ENCODE measurements at places on chromosomes 2 and 18.

GRCh38 chr18:25669741-25670140, 317.8 kb upstream of the ZNF521 start:
- no peak for DNase-seq

DNA sequence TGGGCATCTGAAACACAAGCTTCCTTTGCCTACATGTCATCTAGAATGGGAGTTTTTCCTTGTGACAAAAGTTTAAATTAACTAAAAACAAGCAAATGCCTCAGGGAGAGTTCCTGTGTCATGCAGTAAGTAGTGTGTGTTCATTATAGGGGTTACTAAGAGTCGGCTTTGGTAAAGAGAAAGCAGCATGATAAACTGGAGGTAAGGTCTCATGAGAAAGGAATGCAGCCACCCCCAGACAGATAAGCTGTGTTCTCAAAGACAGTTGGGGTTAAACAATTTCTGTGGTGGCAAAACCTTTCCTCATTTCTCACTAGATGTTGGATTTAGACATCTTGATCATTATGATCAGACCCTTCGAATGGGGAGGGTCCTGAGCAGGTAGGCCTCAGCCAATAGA, 129.7 kb downstream of the MAP4K4 start:
- no peak for DNase-seq

DNA sequence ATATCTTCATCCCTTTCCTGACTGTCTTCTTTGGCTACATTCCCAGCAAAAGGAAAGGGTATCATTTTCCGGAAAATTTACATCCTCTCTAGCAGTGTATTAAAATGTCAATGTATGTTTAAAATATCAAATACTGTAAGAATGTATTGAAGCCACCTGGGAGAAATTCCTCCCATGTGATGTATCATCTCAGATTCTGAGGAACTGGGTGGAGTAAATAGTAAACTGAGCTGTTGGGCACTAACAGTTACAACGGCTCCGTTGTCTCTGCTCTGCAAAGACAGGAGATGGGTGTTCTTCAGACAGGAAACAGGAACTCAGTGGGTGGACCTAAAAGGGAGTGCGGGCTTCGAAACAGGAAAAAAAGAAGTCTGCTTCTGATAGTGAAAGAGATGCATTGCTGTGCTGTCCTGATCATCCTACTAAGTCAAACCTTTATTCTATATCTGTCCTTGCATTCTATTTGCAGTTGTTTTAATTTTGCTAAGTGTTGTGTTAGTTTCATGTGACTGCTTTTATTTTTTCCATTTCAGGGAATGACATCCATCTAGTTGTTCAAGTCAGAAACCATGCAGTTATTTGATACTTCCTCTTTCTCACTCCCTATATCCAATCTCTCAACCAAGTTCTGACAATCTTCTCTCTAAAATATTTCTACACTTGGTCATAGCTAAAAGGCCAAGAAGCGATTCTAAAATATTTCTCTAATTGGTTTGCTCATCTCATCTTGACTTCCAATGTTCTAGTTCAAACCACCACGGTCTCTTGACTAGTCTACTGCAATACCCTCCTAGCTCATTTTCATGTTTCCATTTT, 19.4 kb downstream of the DOK1 start:
- DNase-seq = no peak

GRCh38 chr2:206212673-206213513, 53.2 kb downstream of the EEF1B2 start:
- DNase-seq = no peak

DNA sequence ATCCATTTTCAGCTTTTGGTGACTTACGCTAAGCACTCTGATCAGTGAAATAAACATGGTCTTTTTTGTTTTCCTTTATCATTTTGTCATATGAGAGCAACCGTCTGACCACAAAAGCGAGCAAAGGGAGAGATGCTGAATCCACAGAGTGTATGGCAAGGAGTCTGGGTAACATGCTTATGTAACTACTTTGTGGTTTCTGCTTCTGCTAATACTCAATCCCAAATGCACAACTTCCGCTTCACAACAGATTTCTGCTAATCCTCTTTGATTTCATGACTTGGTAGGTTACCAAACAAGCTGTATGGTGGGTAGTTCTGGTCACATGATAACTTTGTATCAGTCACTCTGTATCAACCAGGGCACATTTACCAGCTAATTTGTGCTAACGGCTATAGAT, 908.4 kb upstream of the CRIM1 start:
- no peak for DNase-seq

- DNase-seq = no peak
These were observed 162.2 kb downstream of the LRRC30 start for GRCh38 chr18:7393080-7393479.

GRCh38 chr2:241561832-241562231, 3.3 kb downstream of the BOK start:
- DNase-seq = no peak

DNA sequence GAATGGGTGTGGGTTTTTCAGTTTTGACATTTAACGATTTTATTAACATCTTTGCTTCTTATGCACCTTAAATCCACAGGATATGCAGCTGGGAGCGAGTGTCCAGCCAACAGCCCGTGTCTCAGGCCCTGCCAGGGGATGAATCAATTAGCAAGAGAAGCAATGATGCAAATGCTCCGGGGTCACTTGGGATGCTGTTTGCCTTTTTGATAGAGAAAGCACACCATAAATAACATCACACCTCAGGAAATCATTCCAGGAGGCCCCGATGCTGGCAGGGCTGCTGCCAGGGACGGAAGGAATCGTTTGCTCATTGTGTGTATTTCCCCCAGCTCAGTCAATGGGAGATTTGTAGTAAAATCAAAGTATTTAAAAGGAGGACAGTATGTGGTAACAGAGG, 394.0 kb upstream of the HNRNPA3 start:
- no peak for DNase-seq

DNA sequence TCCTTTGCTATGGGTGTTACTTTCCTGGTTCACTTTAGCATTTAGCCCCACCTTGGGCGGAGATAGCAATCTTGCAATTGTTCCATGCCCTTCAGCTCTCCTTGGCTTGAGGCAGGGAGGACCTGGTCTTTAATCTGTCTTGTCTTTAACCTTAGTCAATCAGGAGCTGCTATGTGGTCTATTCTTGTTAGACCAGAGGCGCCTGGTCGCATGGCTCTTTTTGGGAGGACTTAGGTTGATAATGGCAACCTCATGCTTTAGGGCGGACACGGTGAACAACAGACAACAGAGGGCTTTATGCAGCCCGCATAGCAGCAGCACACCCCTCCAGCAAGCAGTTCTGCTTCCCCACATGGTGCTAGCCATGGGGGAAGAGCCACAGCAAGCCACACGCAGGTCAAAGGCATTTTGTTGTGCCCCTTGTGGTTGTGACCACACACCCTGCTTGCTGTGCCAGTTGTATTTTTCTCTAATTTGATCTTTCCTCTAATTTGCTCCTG, 17.7 kb upstream of the ZDBF2 start:
- no peak for DNase-seq

GRCh38 chr2:42819160-42819559, 26.8 kb upstream of the HAAO start:
- DNase-seq = no peak

GRCh38 chr18:68543344-68543743, 171.6 kb downstream of the TMX3 start:
- no peak for DNase-seq

DNA sequence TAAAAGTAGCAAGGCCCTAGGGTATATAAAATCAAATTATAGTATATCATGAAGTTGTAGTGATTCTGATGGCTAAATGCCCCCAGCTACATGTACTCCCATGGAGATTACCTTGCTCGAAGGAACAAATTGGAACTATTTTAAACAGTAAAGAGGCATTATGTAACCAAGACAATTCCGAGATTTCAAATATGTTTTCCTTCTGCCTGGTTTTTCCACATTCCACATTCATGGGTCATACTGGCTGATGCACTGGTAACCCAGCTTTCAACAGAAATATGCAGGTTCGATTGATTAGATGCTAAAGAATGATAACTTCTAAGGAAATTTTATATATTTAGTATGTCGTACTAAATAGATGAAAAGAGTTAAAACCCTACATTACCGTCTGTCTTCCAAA, 62.3 kb upstream of the MGAT4A start:
- no peak for DNase-seq

- no peak for DNase-seq
These were observed 94.5 kb upstream of the UPP2 start for GRCh38 chr2:158006961-158007719.

GRCh38 chr18:57764995-57765394, 38.1 kb downstream of the ATP8B1 start:
- no peak for DNase-seq

DNA sequence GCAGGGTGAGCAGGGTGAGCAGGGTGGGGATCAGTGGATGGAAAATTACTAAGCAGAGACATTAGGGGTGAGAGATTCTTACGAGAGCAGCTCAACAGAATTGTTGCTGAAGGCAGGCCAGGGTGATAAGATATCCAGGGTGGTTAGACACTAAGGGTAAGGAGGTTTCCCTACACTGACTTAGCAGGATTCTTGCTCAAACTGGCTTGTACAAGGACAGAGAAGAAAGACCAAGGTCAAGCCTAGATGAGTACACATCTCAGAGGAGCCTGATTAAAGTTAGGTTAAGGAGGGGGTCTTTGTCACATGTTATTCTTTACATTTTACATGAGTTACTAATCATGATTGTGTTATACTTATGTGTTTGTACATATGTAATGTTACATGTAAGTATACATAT, 262.8 kb upstream of the FANCL start:
- no peak for DNase-seq

- DNase-seq = no peak
These were observed 282.7 kb upstream of the STON1 start for GRCh38 chr2:48247206-48247605.

- DNase-seq = no peak
These were observed 127.4 kb upstream of the AQP4 start for GRCh38 chr18:26992926-26993325.

DNA sequence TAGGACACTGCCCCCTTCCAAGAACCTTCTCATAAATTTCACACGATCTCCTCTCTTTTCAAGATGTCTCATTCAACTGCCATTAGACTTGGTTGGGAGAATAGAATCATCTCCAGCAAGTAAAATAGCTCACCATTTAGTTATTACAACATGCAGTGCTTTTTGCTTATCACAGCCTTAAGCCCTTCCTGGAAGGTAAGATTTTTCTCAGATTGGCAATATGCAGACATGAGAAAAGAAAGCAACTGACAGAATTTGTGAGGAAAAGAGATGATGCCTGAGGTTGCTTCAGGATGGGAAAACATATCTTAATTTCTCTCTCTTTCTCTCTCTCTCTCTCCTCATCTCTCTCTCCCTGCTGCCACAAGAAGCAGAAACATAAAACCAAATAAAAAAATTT, 855.1 kb upstream of the ACVR2A start:
- no peak for DNase-seq

DNA sequence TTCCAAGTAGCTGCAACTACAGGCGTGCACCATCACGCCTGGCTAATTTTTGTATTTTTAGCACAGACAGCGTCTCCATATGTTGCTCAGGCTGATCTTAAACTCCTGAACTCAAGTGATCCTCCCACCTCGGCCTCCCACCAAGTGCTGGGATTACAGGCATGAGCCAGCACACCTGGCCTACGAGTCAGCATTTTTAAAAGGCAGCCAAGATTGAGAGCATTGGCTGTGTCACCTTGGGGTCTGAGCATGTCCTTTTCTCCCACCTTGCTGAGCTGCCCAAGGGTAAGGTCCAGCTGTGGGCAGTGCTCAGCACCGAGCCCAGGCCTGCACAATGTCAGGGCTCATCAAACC, 142.8 kb upstream of the LMAN1 start:
- DNase-seq = no peak

GRCh38 chr2:125656190-125656589, 999.8 kb upstream of the GYPC start:
- DNase-seq = no peak

DNA sequence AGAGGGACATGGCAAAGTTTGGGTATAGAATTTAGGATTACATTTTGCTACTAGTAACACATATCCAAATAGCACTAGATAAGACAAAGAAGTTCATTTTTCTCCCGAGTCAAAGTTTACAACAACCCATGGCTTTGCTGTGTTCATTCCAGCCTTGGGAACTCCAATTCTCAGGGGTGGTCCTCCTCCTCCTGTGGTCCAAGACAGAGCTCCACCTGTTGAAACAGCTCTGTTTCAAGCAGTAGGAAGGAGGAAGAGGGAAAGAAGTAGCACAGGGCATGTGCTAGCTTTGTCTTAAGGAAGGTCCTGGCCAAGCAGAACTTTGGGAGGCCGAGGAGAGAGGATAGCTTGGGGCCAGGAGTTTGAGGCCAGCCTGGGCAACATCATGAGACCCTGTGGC, 113.8 kb upstream of the SIX2 start:
- DNase-seq = no peak

DNA sequence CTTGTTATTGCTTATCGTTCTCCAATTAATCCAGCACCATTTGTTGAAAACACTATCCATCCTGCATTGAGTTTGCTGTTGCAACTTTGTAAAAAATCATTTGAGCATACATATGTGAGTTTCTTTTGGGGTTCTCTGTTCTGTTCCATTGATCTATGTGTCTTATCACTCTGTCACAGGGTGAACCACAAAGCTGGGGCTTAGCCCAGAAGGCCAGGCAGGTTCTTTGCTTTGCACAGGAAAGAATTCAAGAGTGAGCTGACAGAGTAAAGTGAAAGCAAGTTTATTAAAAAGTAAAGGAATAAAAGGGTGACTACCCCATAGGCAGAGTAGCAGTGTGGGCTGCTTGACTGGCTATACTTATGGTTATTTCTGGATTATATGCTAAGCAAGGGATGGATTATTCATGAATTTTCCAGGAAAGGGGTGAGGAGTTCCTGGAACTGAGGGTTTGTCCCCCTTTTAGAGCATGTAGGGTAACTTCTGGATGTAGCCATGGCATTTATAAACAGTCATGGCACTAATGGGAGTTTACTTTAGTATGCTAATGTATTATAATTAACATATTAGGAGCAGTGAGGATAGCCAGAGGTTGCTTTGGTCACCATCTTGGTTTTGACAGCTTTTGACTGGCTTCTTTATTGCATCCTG, 46.8 kb downstream of the RNF138 start:
- DNase-seq = no peak

- no peak for DNase-seq
These were observed 173.3 kb upstream of the SPRED2 start for GRCh38 chr2:65605743-65606058.

- DNase-seq = no peak
These were observed 2.4 kb upstream of the EVX2 start for GRCh38 chr2:176085861-176086771.

DNA sequence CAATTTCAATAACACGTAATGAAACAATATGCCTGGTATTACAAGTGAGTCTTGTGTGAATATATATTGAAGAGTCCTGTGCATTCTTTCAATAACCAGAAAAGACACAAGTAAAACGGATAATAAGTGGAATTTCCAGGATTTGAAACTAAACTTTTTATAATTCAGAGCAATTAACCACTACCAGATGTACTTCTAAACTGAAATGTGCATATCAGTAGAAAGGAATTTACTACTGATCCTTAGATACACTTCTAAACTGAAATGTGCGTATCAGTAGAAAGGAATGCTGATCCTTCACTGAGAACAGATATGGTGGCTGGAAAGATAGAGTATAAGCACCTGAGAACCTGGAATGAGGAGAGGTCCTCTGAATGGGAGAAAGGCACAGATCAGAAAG, 470.9 kb upstream of the SPHKAP start:
- no peak for DNase-seq
